Nephron progenitor cell (in vitro differentiated cells): ENCODE measurements at places on chromosomes 4 and X.

DNA sequence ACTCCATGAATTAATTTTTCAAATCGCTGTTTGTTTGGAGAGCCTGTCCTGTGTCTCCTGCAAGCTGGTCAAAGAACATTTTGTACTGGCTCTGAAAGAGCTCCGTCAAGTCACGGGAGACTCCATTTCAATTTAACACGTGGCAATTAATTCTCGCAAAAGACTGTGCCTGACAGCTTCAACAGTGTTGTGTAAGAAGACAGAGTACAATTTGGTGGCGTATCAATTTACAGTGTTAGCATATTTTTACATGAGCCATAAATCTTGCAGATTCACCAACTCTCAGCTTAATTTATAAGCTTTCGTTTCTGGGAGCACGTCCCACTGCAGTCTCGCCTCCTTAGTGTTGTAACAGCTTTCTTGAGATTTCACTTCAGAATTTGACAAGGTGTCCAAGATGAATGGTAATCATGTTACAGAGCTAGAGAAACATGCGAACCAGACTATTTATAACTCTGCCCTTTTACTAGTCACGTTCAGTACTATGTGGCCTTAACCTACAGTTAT lies 70.8 kb downstream of the RWDD4 start:
- no peak for DNase-seq

DNA sequence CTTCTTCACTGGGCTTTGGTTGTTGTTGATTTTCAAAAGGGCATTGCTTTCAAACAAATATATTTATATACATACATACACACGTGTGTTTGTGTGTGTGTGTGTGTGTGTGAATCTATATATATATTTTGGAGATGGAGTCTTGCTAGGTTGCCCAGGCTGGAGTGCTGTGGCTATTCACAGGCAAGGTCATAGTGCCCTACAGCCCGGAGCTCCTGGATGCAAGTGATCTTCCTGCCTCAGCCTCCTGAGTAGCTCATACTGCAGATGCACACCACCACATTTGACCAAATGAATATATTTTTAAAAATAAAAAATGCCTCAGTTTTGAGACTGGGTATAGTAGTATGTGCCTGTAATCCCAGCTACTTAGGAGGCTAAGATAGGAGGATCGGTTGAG lies 34.4 kb downstream of the FRAS1 start:
- DNase-seq, result no peak

DNA sequence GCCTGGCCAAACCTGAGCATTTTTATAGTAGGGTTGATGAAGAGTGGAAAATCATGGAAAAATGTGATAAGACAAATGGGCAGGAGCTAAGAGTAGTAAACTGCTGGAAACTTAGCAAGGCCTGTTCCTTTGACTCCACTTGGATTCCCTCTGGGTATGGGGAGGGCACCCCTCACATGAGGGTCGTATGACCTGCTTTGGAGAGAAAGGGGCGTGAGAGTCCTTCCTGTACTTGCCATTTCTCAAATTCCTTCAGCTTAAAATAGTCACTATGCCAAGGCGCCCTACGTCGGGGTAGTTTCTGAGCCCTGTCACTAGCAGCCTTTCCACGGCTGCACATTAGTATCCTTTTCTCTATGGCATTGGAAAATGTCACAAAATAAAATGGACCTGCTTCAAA lies 49.1 kb downstream of the GPRIN3 start:
- no peak for DNase-seq

DNA sequence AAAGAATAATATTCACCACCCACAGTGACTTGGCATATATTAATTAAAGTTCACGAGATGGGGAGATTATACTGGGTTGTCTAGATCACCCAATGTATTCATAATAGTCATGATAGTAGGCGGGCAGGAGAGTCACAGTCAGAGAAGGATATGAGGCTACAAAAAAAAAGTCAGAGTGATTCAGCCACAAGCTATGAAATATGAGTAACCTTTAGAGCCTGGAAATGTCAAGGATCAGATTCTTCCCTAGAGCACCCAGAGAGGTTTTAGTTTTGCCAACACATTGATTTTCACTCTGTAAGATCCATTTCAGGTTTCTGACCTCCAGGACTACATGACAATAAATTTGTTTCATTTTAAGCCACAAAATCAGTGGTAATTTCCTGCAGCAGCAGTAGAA lies 501.9 kb downstream of the GABRG1 start:
- DNase-seq, result no peak

DNA sequence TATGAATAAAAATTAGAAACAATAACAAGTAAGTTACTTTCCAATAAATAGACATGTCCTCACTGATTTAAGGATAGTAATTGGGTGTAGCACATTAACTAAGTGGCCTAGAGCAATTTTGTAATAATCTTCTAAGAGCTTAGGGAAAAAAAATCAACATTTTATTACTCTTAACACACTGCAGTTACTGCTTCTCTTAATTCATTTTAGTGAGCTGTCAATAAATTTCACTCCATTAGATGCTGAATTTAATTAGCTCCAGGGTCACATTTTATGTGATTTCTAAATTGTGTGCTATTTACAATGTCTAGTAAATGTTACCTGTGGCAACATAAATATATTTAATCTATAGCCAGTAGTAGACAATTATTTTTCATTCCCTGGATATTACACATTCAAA lies 612.0 kb downstream of the C4orf33 start:
- no peak for DNase-seq

- DNase-seq, result no peak
Observed at GRCh38 chr4:25807102-25807728, 55.6 kb downstream of the SEL1L3 start.

- DNase-seq, result no peak
Observed at GRCh38 chr4:150070464-150071170, 7.6 kb upstream of the DCLK2 start.

DNA sequence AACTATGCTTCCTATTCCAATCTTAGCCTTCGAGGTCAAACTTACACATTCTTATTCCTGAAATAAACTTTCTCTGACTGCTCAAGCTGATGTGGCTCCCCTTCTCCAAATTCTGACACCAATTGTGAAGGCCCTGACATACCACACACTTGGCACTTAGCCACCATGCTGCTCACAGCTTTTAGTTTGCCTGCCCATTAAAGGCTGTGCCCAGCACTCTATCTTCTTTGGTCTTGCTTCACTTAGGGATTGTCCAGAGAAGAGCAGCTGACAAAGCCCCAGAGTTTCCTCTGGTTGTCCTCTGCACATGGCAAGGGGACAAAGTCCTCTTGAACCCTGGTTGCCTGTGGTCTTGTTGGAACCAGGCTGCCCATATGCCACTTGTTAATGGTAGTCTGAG lies 126.1 kb downstream of the ARHGEF9 start:
- DNase-seq, result no peak

GRCh38 chr4:142556570-142557238 lies 289.4 kb downstream of the INPP4B start:
- DNase-seq, result no peak

DNA sequence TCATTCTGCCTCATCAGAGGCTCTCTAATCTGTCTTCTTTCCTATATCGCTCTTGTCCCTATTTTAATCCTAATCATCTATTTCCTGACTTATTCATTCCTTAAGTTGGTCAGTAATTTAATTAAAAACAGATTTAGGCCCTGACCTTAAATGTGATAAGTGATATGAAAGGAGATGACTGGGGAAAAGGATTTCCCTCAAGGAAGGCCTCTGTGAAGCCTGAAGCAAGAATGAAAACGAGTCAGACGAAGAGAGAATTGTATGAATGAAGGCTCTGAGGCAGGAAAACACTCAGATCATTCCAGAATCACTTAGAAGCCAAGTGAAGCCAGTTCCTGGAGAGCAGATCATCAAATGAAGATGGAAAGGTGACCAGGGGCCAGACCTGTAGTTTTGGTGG lies 22.1 kb downstream of the PKD2 start:
- no peak for DNase-seq

DNA sequence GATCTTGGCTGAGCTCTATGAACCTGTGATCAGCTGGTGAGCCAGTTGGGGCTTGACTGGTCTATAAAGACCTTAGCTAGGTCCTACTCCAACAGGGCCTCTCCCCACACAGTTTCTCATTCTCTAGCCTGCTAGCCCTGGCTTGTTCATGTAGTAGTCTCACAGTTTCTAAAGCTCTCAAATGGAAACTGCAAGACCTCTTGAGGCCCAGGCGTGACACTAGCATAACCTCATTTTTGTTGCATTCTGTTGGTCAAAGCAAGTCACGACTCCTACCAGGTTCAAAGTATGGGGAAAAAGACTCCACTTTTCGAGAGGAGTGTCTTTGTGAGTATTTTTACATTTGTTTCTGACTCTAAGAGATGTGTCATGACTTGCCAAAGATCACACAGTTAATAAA lies 50.9 kb downstream of the CEP44 start:
- no peak for DNase-seq

- DNase-seq, result no peak
Observed at GRCh38 chrX:27840881-27841280, 33.1 kb downstream of the MAGEB10 start.

DNA sequence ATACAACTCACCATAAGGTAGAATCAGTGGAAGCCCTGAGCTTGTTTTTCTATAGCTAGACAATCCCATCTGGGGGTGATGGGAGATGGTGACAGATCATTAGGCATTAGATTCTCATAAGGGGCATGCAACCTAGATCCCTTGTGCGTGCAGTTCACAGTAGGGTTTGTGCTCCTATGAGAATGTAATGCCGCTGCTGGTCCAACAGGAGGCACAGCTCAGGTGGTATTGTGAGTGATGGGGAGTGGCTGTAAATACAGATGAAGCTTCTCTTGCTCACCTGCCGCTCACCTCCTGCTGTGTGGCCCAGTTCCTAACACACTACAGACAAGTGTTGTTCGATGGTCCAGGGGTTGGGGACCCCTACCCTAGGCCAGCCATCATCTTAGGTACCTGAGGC lies 5.9 kb upstream of the GATB start:
- no peak for DNase-seq

GRCh38 chrX:56733459-56734046 lies 4.5 kb downstream of the NBDY start:
- peak; percentile 39 for DNase-seq

DNA sequence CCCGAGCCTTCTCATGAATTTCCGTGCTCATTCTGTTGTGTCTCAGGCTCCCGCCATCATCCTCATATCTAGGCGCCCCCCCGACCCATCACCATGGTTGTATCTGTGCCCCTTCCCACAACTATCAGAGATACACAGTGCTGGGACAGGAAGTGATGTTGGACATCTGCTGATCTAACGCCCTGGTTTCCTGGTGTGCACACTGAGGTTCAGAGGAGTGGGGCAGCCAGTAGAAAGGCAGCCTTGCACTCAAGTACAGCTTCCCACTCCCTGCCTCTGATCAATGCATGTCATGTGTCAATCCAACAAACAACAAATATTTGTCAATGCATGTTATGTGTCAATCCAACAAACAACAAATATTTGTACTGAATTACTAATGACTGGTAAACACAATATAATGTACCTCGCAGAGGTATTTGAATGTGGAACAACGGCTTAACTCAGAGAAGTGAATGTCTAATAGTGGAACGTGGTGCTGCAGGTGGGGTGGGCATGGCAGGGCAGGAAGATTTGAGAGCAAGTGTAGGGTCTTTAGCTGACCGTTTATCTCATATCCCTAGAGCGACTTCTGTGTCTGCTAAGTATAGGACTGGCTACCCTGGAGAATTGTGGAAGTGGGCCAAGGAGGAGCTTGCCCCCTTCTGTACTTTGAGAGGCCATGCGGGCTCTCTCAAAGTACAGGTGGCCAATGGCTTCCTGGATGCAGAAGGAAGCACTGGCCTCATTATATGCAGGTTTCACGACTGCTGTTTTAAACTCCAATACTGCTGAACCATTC lies 10.3 kb upstream of the SEL1L3 start:
- no peak for DNase-seq

DNA sequence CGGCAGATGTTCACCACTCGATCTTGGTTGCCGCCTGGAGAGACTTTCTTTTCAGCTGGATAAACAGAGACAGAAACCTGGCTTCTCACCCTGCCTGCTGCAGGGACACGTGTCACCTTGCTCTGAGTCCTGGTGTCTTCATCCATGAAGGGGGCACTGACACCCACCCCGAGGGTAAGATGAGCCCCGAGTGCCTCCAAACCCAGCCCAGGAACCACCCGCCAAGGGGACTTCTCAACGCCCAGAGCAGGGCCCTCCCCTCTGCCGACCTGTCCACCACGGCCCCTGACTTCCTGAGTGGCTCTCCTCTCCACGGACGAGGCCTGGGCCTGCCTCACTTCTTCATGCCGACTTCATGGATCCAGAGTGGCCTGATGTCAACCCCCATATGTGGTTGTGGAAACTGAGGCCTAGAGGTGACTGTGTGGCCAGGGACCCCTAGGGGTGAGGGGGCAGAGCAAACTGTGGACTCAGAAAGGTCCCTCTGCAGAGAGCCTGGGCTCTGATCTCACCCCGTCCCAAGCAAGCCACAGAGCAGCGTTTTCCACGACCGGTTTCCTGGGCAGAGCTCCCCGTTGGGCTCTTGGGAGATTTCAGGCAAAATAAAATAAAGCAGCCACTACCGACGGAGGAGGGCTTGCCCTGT lies 5.1 kb downstream of the ADRA2C start:
- no peak for DNase-seq

DNA sequence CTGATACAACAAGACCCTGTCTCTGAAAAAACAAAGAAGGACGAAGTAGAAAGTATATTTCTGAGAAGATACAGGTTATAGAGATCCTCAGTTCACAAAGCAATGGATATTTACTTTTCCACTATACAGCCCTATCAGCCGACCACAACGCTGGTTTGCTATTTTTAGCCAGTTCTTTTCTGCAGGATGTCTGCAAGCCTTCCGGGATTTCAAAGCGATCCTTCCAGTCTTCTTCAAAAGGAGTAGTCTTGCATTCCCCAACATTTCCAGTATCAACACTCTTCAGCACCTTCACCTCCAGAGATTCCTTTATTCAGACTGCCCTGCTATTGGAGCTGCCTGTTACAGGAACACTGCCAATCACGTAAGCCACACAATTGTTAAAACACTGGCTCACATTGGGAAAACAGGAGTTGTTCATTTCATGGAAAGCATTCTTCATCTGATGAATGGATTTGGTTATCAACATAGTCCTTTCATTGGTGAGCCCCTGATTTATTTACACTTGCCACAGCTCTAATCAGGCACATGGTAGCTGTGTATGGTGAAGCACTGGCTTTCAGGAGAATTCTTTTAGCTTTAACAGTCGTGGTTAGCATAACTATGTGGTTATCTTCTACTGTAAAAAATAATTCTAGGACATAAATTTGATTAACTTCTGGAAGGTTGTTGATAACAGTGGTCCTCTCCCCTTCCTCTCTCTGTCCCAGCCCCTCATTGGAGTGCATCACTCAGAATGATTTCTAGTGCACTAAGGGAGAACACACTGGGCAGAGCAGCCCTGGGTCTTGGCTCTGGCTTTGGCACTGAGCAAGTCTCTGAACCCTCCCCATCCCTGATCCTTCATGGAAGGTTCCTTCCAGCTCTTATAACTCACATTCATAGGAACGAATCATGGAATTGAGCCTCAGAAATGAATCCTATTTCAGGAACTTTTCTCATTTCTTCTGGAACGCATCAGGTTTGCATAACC lies 109.9 kb upstream of the SORBS2 start:
- no peak for DNase-seq

DNA sequence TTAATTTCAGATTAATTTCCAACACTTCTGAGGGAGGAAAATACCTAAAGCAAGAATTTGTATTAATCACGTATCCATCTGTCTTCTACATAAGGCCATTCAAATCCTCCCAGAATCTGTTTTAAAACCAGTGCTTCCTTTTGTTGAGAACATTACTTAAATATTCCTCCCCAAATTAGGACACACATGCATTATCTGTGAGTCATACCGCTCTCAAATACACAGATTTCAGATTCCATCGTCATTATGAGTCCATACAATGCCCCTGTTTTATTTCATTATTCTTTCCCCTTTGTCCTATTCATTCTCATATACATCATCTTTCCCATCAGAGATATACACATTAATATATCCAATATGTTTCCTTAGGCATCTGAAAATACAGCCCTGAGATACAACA lies 57.3 kb upstream of the PRSS12 start:
- DNase-seq, result no peak
